ENCODE measurements at places on chromosomes 2 and 18.

DNA sequence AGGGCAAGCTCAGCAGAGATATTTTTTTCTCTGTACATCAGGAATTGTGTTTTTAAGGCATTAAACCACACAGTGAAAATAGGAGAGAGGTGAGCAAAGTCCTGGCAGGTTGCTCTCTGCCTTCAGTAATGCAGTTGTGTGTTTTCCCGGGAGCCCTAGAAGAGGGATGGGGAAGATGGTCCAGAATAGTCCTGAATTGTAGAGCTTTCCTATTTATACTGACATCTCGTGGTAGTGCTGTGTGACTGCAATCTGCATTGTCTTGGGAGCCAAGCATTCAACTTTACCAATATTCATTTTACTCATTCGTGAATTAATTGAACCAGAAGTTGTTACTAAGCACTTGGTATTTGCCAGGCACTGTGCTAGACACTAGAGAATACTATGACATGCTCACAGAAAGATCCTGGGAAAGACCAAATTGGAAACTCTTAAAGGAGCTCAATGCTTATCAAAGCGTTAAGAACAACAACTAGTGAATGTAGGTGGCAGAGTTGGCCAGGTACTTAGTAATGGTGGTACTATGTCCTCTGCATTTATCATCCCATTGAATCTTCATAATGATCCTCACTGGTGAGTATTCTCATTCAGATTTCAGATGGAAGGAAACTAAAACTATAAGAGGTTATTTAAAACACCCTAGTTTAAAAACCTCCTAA, 214.6 kb downstream of the TRIB2 start:
- no peak for DNase-seq

DNA sequence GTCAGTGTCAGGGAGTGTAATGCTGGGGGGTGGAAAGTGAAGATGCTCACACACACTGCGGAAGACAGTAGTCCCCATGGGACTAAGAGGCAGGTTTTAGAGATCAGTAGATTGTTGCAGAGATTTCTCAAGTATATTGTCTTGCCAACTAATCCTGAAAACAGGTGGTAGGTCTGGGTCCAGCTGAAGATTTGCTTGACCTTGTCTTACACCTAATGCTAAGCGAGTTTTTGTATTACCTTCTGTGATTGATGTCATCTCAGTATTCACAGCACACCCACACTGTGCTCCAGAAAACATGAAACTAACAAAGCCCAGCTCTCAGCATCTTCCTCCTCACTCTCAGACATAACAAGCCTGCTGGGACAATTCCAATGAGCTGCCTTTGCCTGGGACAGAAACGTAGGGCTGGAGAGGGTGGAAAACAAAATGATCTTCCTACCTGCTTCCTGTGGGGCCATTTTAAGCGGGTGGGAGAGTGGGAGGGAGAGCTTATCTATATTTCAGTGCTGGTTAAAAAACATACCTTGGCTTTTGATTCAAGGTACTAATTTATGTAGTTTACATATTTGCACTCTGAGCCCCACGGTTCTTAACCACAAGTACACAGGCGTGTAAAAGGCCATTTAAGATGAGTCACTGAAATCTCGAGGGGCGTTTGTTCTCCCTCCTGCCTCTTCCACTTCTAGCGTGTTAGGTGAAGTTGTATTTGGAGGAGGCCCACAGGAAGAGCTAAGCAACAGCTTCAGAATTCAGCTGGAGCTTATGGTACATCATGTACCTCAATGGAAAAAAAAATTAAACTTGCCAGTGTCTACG, 23.1 kb upstream of the RBMS1 start:
- DNase-seq: no peak

DNA sequence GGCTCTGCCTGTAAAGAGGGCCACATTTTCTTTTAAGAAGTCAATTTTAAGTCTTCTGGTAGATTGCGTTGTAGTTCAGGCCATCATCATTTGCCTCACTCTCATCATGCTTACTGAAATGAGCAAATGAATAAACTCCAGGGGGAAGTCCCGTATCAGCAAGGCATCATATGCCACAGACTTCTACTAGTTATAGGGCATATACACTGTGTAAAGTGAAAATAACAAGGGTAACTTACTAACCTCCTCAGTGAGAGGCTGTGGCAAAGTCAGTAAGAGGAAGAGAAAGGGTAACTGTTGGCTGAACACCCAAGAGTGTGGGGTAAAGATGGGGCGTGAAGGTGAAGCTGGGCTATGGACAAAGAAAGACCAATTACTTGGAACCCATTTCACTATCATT, 456.2 kb downstream of the SPAG16 start:
- no peak for DNase-seq

GRCh38 chr2:2020897-2021296, 276.6 kb upstream of the PXDN start:
- no peak for DNase-seq

DNA sequence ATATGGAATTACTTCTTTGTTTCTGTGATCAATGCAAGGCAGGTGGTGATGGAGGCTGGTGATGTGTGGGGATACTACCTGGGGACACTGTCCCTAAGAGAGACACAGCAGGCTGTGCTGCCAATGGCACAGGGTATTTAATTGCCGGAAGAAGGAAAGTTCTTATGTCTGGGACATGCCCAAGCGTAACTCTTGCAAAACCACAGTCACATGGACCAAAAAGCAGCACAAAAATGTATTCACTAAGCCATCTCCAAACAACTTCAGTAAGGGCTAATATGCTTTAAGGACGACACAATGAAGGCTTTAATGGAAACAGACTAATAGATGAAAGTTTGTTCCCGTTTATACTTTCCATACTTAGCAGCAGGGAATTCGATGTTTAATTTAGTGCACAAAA, 49.7 kb upstream of the AP1S3 start:
- no peak for DNase-seq

DNA sequence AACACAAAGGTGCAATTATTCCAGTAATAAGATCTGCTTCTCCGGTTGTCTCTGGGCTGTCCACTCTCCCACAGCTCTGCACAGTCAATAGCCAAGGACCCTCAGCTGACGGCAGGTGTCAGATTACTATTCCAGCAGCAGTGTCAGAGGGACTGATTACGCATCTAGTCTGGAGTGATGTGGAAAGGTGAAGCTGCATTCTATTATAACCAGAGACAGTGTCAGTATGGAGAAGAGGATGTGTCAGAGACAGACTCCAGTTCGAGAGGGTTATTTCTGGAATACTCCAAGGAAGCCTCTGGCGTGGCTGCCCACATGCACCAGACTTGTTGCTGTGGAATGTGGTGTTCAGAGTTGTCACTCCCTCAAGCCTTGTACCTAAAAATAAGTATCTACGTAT, 163.6 kb upstream of the TMEM200C start:
- DNase-seq: no peak

DNA sequence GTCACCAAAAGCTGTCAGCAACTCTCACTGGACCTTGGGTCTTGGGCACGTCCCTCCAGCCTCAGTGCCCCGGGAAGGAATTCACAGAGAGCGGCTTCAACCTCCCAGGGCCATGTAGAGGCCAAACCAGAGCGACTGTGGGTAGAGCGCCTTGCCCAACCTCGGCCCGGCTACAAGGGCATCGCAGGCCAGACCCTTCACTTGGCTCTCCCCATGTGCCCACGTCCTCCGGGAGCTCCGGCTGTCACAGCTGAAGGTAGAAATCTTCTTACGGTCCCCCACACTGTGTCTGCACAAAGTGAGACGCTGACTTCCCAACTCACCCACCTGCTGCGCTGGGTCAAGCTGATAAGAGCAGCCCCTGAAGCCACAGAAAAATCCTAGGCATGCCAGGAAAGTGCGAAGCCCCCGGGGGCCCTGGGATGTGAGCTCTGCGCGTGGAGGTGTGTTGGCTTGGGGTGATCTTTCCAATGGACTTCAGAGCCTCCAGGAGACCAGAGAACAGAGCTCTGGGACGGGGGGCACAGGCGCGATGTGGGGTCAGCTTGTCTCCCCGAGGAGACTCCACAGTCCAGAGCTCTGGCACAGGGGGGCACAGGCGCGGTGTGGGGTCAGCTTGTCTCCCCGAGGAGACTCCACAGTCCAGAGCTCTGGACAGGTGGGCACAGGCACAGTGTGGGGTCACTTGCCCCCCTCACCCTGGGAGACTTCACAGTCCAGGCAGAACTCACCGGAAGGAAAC, 105.5 kb downstream of the RTP5 start:
- no peak for DNase-seq

DNA sequence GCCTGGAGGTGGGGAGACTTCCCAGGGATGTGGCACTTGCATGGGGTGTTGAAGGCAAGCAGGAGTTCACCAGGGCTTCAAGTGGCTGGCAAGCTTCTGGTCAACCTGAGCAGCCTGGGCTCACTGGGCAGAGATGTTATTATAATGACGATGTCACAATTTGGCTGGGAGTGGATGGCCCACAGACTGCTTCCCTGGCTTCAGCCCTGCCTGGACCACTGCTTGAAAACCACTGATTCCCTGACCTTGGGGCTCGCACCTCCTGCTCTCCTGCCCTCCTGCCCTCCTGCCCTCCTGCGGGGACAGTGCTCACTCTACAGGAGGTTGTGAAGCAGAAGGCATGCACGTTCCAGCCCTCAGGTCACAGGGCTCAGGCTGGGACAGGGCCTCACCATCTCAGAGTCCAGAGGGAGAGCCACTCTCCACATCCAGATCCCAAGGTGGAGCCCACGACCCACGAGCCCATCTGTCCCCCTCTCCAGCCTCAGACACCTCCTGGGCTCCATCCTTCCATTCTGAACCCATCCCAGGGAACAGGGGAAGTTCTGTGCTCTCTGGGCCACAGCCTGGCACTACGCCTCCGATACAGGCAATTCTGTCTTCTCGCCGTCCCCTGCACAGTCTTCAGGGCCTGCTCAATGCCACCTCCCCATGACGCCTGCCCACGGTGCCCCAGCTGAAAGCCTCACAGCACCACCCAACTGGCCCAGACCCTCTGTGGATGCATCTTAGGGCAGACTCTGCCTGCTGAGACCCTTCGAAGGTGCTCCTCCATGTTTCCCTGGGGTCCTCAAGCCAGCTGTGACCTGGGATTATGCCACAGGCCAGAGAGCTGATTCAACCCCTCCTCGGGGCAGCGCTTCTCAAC, 241.6 kb upstream of the RAB6C start:
- no peak for DNase-seq

DNA sequence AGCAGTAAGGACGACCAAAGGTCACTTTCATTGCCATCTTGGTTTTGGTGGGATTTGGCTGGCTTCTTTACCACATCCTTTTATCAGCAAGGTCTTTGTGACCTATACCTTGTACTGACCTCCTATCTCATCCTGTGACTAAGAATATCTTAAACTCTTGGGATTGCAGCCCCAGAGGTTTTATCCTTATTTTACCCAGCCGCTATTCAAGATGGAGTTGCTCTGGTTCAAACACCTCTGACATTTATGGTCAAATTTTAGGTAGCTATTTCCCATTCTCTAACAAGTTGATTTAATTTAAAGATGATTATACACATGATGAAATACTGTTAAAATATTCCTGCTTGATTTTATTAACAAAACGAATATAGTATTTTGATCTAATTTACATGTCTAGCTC, 326.1 kb downstream of the ARHGAP15 start:
- no peak for DNase-seq

DNA sequence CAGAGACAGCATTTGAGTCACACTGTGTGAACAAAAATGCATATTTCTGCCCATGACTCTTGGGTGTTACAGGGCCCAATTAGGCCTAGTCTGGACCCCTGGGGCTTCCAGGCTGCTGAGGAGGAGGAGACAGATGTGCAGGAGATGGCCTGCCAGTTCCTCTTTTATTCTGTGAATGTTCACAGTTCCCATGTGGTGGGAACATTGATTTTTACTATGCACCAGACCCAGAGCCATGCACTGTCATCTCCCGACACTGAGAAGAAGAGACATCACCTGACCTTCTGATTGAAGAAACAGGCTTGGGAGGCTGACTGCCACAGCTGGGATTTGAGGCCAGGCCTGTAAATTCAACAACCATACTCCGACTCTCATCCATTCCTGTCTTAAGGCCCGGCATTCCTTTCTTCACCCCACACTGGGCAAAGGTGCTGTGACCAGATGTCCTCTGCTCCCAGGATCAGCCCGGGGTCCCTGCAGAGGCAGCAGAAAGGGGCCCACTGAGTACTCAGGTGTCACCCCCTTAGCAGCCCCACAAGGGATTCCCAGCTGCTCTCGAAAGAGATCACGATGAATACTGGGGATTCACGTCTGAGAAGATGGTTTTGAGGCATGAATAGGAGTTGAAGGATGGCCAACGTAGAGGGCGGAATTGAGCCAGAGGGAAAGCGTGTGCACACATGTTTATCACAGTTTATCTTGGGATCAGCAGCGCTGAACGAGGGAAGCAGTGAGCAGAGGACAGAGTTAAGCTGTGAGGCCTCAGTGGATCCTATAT, 3.6 kb upstream of the TFCP2L1 start:
- no peak for DNase-seq

- no peak for DNase-seq
Measured at GRCh38 chr18:67417864-67418523, 98.5 kb downstream of the DSEL start.
